A549 treated with DMSO at 1 μM for 4 hours (cell line): ENCODE measurements at places on chromosomes 5 and 9. TPM values are rescaled to one million over a fixed set of nuclear protein-coding genes. Genes with fewer than 3 reads are reported as not detected.

Gene RANBP3L
- total RNA-seq: not detected in 5 replicates

Gene JAKMIP2
- not detected in 5 replicates for total RNA-seq

Gene TMEM174
- total RNA-seq: not detected in 5 replicates

Gene GNA14
- total RNA-seq: 0.03 TPM in 1 of 5 replicates, not detected in the others

Gene PCDHAC1
- total RNA-seq: 1.0 to 1.5 TPM (median 1.4 TPM) in 5 replicates

Gene CORO2A
- total RNA-seq: 0.47 to 1.1 TPM (median 0.65 TPM) in 5 replicates
